ENCODE measurements at places on chromosomes 3 and 15.

DNA sequence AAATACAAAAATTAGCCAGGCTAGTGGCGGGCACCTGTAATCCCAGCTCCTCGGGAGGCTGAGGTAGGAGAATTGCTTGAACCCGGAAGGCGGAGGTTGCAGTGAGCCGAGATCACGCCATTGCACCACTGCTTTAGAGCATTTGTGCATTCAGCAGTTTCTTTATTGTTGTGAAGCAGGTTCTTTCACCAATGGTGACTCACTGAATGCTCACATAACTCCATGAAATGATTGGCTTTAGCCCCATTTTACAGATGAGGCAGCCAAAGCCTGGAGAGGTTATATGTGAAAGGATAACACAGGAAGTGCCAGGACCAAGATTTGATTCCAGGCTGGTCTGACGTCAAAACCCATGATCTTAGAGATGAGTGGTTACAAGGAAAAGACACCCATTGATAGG, 195.2 kb downstream of the SLCO3A1 start:
- no peak for DNase-seq

- DNase-seq = peak; percentile 69
Observed at GRCh38 chr15:52020221-52021085, 1.4 kb downstream of the MAPK6 start.

DNA sequence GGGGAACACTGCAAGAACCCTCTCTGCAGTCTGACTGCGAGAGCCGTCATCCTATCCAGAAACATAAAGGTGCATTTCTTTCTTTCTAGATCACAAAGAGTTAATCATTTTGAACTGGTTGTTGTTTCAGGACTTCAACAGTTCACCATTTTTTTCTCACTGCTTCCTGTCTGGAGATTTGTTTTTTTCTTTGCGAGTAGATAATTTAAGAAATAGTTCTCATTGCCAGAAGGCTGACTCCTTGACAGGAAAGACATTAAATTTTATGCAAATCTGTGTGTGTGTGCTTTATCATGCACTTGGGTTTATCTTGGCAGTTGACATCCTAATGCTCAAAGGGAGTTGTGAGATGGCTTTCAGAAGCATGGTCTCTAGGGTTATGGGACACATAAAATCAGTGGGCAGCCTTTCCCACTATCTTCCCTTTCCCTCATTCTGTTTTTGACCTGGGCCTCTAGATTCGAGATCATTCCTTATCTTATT, 123.5 kb upstream of the TBL1XR1 start:
- DNase-seq = peak; percentile 83

GRCh38 chr3:176814285-176814684, 383.0 kb downstream of the TBL1XR1 start:
- peak; percentile 39 for DNase-seq

DNA sequence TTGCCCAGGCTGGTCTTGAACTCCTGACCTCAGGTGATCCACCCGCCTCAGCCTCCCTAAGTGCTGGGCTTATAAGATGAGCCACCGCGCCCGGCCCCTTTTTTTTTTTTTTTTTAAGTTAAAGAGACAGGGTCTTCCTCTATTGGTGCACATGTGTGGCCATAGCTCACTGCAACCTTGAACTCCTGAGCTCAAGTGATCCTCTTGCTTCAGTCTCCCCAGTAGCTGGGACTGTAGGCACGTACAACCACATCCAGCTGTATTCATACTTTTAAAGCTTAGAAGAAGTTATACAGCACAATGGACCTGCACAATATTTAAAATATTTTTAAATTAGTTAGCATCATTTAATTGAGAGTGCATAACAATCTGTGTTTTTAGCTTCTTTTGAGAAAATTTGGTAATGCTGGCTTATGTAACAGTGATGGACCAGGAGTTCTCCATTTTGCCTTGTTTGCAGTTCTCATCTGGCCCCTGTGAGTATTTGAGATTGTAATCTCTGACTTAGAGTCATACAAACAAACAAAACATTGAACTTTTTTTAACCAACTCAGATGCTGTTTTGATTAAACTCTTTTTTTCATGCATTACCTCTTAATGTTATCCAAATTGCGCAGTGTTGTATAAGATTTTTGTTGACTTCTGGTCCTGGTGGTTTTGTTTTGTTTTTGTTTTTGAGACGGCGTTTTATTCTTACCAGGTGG, 33.0 kb downstream of the CHD2 start:
- no peak for DNase-seq

DNA sequence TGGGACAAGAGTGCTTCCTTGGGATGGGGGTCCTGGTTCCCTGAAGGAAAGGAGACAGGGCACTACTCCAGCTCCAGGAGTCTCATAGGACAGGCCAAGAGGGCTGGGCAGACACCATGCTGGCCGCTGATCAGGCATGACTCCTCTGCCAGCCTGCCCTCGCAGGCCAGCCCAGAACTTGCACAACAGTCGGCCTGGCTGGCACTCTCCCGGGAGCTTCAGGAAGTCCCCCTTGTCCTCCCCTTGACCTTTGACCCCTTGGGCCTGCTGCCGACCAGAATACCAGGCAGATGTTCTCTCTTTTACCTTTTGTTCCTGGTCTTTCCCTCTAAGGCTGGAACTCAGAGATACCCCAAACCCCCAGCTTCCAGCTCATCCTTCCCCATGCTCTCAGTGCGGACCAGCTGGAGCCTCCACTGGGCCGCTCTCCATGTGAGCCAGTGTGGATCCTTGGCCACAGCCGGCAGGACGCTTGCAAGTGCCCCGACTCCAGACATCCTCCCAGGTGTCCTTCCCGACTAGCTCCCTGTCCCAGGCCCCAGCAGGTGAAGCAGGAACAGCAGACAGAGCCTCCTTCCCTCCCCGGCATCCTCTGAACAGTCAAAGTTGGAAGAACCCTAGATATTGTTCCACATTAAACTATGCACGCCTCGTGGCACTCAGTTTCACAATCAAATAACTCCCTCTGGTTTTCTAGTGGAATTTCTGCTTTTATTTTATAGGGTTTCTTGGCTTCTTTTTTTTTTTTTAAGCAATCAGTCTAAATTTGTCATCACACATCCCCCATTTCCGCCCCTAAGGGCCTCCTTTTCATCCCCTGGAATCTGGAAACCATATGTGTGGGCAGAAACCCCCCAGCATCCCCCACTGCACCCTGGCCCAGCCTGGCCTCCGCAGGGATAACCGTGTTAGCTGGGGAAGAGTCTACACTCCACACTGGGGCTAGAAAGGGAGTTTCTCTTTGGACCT, 15.7 kb downstream of the VPS18 start:
- no peak for DNase-seq

- DNase-seq = peak; percentile 22
Observed at GRCh38 chr3:107198581-107199181, 178.6 kb upstream of the CCDC54 start.

DNA sequence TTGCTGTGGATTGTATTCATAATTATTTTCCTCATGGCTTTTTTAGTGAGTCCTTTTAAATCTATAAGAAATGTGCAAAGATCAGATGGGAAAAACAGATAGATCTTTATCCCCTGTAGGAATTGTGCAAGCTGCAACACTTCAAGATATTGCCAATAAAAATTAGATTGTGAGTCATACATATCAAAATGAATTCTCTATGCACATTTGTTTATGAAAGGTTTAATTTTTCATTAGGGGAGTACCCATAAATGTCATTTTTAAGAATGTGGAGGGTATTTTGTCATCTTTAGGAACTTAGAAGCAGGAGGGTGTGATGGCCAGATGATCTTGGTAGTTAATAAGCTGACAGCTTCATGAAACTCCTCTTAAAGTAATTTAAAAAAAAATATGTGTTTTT, 2.9 kb downstream of the PIAS1 start:
- DNase-seq = no peak

- DNase-seq = peak; percentile 95
Observed at GRCh38 chr3:53350652-53351051, 3.3 kb upstream of the DCP1A start.

- DNase-seq = peak; percentile 36
Observed at GRCh38 chr15:72271895-72272212, 500 bp downstream of the PARP6 start.

DNA sequence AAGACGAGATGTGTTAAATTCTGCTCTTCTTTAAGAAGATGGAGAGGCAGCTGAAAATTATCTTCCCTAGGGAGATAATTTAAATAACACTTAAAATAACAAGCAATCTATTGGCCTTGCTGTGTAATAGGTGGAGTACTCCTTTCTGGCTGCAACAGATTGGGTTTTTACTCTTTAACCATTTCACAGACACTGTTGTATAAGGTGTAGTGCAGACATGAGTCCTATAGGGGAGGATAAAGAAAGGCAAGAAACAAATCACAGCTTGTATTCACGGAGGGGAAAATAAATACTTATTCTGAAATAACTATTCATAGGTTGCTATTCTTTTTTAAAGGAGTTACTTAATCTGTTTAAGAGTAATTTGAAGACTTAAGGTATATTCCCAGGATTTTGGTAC, 252.0 kb downstream of the ZPLD1 start:
- DNase-seq = no peak

GRCh38 chr3:69145688-69146087, 23.3 kb upstream of the LMOD3 start:
- no peak for DNase-seq

Data from endothelial cell of umbilical vein (primary cell).